ENCODE measurements at places on chromosomes 1 and 21.

GRCh38 chr1:175167861-175168260, 24.7 kb downstream of the KIAA0040 start:
- no peak for DNase-seq

DNA sequence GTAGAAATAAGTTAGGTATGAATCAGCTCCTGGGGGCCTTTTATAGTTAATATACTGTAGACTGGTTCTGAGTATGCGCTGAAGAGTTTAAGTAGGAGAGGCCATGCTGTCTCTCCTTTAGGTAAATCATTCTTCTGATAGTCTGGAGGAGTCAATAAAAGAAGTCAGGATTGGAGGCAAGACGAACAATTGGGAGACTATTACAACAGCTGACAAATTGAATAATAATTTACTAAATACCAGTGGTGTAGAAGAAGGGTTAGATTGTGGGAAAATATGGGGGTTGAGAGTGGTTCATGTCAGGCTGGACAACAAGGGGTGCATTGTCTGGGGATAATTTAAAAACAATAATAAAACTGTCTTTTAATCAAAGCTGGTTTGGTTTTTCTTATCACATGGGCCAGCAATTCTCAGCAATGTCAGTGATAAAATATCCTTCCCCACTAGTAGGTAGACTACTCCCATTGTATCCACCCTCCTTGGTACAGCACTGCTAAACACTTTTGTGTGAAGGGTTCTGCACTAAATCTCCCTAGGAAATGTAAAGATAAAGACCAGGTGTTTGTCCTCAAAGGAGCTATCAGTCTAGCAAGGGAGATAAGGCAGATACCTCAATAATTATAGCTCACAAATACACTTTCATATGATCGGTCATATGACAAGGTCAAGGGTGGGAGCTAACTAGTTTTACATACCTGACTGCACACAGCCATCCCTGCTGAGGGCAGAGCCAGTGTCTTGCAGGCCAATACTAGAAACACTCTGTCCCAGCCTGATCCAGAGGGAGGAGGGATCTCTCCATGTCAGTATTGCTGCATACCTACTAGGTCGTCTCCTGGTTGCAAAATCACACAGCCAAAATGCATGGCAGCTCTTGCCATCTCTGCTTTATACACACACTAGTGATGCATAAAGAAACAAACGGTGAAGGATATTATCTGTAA, 299.7 kb downstream of the VAV3 start:
- DNase-seq = no peak

- no peak for DNase-seq
These were observed 72.1 kb downstream of the S1PR1 start for GRCh38 chr1:101308935-101309333.

DNA sequence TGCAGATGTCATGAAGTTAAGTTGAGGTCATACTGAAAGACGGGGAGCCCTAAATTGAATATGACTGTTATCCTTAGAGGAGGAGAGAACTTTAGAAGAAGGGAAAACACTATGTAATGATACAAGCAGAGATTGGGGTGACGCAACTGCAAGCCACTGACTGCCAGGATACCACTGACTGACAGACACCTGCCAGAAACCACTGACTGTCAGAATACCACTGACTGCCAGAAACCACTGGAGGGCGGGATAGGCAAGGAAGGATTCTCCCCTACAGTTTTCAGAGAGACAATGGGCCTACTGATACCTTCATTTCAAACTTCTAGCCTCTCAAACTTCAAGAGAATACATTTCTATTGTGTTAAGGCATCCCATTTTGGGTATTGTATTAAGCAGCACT, 388.7 kb downstream of the USH2A start:
- DNase-seq = no peak

DNA sequence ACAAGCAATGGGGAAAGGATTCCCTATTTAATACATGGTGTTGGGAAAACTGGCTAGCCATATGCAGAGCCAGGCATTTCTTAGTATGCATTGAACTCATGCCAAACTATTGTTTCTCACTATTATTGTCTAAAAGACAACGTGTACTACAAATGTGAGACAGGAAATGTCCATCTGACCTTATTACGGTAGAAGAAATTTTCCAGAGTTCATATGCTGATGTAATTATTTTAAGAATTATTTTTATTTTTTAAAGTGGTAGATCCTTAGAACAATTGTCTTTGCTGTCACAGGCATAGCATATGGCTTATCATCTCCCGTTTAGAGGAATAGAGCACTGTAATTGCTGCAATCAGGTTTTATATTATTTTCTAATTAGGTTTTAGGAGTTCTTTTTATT, 75.2 kb upstream of the S1PR1 start:
- DNase-seq = no peak

Data from GM12864 (cell line).